CD14-positive monocyte (primary cell): ENCODE measurements at places on chromosomes 1 and 21. TPM values are rescaled to one million over a fixed set of nuclear protein-coding genes. Genes with fewer than 3 reads are reported as not detected.

Gene HNRNPCL2
- polyA plus RNA-seq: not detected

Gene RGS13
- polyA plus RNA-seq: not detected

Gene COX20
- polyA plus RNA-seq: 17.9 TPM

- DNase-seq: no peak
- H3K36me3 ChIP-seq: no peaks in the 10 kb centered on the region
- no peaks in the 10 kb centered on the region for H3K4me1 ChIP-seq
- no peak overlapping the region for H3K27ac ChIP-seq
Measured at GRCh38 chr1:225580238-225581099, 72.5 kb downstream of the ENAH start.

DNA sequence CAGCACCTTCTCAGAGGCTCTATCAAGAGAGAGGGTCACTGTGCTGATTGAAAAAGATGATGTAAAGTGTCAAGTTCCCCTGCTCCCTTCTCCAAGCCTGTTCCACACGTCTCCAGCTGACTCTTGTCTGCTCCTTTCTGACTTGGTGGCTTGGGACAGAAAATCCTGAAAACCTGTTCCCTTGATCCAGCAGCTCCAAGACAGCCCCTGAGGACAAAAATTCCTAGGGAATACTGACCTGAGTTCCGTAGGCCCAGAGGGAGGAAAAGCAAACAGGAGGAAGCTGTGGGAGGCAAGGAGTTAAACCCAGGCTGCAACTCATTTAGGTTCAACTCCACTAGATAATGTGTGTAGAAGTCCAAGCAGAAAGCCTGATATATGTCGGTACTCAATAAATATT lies 42.1 kb upstream of the ATP2B4 start:
- no peak for DNase-seq
- H3K4me1 ChIP-seq: peaks cover 11% of the 10 kb centered on the region
- no peak overlapping the region for H3K27ac ChIP-seq
- no peaks in the 10 kb centered on the region for H3K36me3 ChIP-seq
